ENCODE measurements at places on chromosomes 12 and 14.

GRCh38 chr14:85445151-85445795 lies 84.7 kb upstream of the FLRT2 start:
- no peak for DNase-seq

DNA sequence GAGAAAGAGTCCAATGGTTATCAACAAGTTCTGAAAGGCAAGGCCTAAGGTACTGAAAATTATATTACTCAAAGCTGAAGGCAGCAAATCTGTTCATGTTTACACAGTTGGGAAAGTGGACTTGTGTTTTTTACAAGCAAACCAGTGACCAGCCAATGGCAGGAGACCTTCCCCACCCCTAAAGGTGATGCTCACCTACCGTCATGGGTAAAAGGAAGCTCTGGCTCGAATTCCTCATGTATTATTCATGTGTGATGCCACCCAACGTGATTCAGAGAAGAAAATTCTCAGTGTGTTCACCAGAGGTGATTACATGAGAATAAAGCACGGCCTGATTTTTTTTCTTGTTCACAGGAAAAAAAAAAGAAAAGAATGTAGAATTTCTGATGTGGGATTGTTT lies 1161.2 kb upstream of the SEL1L start:
- DNase-seq = no peak

DNA sequence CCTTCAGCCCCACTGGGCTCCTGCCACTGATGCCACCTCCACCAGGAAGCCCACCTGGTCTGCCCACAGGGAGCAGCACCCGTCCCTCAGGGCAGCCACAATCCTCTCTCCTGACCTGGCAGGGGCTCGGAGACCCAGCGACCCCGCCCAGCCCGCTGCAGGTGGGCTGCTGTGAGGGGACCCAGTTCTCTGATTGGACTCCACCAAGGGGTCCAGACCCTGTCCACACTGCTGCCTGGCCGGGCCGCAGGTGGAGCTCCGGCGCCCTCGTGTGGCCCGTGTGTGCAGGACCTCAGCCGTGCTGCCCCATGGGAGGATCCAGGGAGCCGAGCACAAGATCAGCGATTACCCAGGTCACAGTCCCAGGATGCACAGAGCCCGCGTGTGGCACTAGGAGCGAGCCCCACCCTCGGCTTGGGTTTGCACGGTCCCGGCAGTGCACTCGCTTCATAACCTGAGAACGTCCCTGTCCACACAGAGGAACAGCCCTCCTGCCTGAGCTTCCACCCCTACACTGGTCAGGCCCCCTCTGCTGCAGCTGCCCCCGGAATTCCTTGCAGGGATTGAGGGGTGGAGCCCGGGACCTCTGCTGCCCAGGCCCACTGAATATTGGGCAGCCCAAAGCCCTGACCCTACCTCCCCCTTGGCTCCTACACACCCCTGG lies 35.4 kb upstream of the TMEM179 start:
- no peak for DNase-seq

GRCh38 chr14:75821831-75822521 lies 159.8 kb downstream of the TGFB3 start:
- no peak for DNase-seq

DNA sequence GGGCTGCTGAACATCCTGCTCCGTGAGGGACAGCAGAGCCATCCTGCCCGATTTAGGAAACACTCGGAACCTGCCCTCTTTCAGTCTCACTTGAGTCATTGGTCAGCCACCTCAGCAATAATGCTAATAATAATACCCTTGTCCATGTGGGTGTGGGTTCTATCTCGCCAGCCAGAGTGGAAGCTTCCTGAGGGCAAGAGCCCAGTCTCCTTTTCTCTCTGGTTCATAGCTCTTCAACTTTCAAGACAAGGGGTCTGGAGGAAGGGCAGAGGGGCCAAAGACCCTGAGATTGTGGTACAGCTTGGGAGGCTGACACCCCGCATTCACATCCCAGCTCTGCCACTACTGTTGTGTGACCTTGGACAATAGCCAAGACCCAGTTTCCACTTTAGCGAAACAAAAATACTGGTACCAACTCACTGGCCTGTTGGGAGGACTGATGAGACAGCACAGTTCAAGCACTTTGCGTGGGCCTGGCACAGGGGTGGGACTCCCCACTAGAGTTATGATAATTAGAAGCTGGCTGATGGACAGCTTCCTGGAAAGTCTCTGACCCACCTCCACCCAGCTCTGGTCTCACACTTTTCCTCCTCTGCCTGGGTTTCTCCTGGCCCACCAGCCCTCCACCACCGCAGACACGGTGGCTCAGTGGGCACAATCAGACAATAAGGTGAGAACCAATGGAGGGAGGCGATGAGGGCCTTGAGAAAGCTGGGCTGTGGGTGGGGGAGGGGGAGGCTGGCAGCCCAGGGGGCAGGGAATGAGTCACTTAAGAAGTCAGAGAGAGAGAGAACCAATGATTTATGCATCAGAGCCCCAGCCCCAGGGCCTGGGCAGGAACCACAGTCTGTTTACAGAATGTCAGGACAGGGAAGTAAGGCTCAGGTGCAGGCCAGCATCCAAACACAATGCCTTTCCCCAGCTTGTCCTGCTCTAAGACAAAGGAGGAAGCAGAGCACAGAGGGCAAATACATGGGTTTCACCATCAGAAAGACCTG lies 9.6 kb downstream of the FAIM2 start:
- DNase-seq = no peak

DNA sequence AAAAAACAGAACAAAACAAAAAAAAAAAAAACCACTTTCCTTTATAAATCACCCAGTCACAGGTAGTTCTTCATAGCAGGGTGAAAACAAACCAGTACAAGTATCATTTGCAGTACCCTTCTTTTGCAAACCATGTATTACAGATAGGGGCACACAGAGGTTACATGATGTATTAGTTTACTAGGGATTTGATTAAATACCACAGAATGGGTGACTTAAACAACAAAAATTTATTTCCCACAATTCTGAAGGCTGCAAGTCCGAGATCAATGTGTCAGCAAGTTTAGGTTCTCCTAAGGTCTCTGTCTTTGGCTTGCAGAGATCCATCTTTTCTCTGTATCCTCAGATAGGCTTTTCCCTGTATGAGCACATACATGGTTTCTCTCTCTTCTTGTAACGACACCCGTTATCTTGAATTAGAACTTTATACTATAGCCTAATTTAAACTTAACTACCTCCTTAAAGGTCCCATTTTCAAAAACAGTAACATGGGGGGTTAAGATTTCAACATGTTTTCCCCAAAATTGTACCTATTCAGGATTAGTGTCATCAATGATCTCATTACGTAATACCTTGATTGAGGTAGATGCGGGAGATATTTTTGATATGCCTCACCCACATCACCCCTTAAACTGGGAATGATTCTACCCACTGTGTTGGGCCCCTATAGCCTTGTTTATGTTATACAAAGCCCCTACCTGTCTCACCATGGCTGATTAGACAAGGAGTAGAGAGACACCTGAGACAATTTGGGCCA lies 3.5 kb upstream of the CEP128 start:
- no peak for DNase-seq

DNA sequence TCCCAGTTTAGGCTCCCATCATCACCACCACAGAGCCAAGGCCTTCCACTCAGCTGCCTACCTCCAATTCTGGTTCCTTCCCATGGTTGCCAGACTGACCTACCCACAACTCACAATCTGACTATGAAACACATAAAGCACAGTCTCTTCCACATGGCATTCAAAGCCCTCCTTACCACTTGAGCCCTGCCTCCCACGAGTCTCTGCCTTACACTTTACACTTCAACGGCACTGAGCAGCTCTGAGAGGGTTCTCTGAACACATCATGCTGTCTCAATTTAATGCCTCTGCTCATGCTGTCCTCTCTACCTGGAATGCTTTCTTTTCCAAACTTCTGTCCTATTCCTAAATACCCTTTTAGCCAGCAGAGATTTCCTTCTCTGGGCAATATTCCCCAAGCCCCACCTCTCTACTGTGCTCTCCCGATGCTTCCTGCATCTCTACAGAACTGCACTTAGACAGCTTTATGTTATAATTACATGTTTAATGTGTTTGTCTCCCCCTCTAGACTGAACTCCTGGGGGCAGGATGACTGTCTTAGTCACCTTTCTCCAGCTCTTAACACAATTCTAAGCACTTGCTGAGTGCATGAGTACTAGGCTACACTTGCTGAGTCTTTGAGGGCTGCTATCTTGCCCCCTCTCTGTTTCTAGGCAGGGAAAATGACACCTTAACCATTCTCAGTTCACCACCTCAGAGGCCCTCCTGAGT lies 23.5 kb downstream of the FMNL3 start:
- DNase-seq = no peak

GRCh38 chr12:54126029-54126695 lies 62.6 kb downstream of the SMUG1 start:
- no peak for DNase-seq

DNA sequence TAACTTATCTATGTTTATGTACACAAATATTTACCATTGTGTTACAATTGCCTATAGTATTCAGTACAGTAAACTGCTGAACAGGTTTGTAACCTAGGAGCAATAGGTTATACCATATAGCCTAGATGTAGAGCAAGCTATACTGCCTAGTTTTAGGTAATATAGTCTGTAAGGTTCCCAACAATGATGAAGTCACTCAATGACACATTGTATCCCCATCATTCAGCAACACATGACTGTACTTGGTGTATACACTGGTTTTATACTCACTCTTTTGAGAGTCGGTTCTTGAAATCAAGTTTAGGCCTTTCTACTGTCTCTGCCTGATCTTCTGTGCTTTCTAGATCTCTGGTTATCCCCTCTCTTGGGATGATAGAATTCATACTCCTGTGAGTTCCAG lies 5.5 kb downstream of the RNASE1 start:
- DNase-seq = no peak

GRCh38 chr12:9134981-9135628 lies 19.4 kb upstream of the A2M start:
- DNase-seq = no peak

DNA sequence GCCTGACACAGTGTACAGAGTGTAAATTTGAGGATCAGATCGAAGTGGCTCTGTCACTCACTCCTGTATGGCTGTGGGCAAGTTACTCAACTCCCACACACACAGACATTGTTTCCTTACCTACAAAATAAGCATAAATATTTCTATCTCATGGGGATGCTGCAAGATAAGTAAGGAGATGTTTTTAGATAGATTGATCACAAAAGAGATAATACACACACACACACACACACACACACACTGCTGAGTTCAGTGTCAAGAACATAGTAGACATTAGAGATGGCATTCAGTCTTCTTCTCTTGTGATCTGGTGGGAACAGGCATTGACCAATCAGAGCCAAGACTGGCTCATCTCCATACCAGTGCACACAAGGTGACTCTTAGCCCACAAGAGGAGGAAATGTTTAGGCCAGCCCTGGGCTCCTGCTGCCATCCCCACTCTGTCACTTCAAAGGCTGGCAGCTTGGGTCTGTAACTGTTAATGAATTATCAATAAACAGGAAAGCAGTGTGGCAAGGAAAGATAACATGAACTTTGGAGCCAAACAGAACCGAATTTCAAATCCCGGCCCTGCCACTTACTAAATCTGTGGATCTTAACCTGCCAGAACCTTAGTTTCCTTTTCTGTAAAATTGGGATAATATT lies 3.4 kb upstream of the RNASE8 start:
- DNase-seq = no peak

- no peak for DNase-seq
These were observed 24.2 kb upstream of the FAM222A start for GRCh38 chr12:109689426-109689825.

- DNase-seq = no peak
These were observed 5.7 kb downstream of the INF2 start for GRCh38 chr14:104694991-104695659.

DNA sequence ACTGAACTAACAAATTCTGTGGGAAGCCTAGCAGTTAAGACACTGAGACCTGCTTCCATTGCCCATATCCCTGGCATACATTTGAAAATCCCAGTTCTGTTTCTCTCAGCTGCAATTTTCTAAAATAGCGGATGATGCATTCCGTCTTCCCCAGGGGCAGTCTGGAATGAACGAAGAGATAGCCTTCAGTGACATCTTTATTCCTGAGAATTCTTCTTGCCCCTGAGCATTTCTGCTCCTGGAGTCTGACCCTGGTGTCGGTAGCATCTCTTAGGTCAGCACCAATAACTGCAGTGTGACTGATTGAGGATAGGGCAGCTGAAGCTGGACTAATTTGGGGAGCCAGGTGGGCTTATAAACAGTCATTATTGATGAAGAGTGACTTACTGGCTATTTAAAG lies 552.5 kb downstream of the DIO2 start:
- no peak for DNase-seq

GRCh38 chr12:131959116-131959515 lies 9.4 kb downstream of the EP400 start:
- DNase-seq = no peak

DNA sequence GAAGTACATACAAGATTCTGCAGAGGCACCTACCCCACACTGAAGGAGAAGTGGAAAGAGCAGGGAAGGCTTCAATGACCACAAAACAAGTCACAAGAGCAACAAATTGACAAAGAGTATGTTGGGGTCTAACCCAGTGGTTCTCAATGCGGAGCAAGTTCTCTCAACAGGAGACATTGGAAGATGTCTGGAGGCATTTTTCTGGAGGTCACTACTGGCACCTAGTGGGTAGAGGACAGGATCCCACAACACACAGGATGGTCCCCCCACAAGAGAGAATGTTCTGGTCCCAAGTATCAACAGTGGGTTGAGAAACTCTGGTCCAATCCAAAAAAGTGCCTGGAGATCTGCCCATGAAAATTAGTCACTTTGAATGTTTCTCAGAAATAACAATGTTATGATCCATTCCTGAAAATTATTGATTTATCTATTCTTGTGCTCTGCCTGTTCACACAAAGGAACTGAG lies 3.4 kb downstream of the SSH1 start:
- DNase-seq = peak; percentile 75

GRCh38 chr12:109286652-109287051 lies 22.4 kb downstream of the FOXN4 start:
- no peak for DNase-seq

GRCh38 chr14:32366256-32366879 lies 37.3 kb downstream of the AKAP6 start:
- DNase-seq = no peak

DNA sequence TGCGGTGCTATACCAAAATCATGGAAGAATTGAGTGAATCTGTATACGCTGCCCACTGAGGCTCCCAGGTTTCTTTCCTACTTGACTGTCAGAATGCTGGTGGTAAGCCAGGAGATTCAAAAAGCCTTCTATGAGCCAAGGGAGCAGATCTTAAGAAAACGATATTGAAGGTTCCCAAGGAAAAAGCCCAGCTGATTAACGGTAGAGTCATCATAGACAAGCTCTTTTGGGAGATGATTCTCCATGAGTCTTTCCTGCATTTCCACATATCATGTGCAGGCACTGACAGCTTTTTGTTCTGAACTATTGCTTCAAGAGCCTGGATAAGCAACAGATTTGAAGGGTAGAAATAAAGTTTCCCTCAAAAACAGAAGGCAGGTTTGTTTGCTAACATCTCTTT lies 17.5 kb downstream of the SLC35F4 start:
- no peak for DNase-seq

DNA sequence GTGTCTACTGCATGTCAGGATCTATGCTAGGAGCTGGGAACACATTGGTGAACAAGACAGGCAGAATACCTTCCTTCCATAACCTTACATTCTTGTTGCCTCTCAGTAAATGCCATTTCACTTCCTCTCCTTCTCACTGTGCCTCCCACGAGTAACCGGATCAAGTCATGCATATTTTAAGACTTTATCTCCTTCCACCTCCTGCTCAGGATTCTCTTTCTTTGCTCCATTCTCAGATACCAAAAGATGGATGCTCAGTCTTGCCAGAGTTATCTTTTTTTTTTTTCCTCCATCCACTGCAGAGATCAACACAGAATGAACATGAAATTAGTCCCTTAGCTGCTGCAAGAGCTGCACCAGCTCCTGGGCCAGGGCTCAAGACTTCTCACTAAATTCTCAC lies 20.0 kb upstream of the APPL2 start:
- DNase-seq = no peak

GRCh38 chr12:47903927-47904712 lies 674 bp downstream of the VDR start:
- DNase-seq = peak; percentile 54
